ENCODE measurements at places on chromosomes 13 and 19.

GRCh38 chr13:110233181-110233950, 73.6 kb downstream of the COL4A1 start:
- DNase-seq = no peak

DNA sequence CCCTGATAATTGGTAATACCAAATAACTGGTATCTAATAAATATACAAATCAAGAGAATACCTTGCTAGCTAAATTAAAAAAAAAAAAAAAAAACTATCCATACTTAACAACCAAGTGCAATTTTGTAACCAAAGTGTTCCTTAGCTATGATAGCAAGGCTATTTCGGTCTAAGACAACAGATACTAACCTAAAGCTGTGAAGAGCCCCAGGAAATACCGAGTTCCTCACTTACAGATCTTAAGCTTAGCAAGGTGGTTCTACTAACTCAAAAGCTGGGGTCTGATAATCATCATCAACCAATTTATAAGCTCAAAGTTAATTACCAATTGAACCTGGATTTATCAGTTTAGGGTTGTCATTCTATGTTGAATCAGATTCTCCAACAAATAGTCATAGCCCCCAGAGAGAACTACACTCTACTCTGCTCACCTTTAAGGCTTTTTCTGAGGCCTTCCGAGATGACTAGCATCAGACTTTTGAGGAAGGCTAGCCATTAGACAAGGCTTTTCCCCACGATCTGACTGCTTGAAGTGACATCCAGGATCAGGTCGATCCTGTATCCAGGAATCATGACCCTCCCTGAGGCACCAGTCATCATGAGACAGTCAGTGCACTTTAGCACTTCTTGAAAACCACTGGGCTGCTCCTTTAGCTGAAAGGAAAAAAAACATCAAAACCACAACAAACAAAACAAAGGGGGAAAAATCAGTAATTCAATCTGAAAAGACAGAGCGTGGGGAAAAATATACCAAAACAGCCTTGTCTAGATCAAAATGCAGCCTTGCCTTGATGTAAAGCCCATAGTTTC, 31.9 kb downstream of the INTS6 start:
- no peak for DNase-seq

DNA sequence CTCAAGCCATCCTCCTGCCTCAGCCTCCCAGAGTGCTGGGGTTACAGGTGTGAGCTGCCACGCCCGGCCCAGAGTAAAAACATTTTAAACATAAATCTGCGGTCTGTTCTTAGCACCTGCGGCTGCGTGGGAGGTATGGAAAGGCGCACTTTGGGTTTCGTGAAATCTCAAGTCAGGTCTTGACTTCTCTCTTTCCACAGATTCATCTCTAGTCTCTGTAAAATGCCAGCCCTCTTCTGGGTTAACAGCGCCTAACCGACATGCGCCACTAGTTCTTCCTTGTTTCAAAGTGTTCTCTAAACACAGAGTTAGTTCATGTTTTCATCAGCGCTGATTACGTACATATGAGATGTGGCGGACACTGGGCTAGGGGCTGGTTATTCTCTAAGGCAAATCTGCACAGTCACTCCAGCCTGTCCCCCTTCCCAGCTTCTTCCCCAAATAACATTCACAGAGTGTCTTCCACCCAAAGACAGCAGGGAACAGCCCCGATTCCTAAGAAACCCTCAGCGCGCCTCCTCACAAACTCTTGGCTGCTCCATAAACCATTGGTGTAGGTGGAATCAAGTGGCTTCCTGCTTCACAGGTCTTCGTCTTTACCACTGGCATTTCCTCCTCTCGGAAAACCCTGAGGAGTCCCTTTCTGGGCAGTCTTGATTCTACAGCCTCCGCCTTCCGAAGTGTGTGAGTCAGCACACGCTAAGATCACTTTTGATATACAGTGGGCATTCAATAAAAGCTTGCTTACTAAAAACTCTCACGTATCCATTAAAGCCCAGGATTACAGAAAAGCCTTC, 1.4 kb downstream of the PARP4 start:
- peak; percentile 70 for DNase-seq

- DNase-seq = no peak
Measured at GRCh38 chr19:14782626-14783409, 4.5 kb upstream of the ADGRE2 start.

- peak; percentile 57 for DNase-seq
Measured at GRCh38 chr19:10431943-10432735, 11.8 kb downstream of the PDE4A start.

DNA sequence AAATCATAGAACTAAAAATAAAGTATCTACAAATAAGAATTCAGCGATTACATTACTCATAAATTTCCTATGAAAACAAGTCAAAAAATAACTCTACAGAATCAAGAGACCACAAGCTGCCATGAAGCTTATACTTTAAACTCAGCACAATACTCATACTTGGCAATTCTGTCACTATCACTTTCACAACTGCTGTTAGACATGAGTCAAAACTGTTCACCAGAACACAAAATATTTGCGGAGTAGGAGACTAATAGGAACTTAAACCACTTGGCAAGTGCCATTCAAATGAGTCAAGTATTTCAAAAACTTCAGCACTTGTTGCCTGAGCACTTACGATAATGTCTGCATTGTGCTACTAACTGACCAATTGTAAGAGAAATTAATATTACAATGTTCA, 387.8 kb upstream of the GPC6 start:
- no peak for DNase-seq

DNA sequence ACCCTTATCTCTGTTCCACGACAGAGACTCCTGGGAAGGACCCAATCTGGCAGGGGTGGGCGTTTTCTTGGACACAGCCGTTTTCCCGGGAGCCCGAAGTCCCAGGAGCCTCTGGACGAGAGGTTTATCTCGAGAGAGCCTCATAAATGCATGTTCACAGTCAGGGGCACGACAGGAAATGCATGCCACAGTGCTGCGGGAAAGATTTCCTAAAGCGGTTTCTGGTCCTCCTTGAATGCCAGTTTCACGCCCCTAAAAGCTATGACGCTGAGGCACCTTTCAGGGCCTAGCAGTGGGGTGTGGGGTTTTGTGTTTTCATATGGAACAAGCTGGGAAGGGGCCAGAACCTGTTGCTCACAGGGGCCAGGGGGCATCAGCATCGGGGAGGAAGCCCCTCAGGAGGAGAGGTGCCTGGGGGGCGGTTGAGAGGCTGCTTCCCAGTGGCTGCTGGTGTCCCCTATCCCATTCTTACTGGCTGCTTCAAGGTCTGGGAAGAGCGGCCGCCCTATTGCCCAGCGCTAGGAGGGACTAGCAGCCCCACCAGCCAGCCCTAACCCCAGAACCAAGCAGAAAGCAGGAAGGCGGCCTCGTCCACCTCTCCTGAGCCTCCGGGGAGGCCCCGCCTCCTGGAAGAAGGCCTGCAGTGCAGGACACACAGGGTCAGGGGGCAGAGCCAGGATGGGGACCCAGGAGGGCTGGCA, 157.0 kb downstream of the KDM4B start:
- no peak for DNase-seq

DNA sequence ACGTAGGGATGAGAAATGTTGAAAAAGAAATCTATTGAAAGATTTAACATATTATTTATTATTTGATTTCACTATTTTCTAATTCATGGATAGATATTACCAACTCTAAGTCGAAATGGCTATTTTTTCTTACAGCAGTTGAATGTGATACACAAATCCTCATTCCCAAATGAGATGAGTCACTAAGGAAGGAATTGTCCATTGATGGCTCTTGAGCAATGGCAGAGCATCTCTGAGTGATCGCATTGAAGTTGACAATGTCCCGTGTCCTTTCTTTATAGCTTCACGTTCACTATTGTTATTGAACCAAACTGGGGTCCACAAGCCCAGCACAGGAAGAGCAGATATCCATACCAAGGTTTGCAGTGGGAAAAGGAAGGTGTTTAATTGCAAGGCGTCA, 648.3 kb upstream of the SPRY2 start:
- DNase-seq = no peak

DNA sequence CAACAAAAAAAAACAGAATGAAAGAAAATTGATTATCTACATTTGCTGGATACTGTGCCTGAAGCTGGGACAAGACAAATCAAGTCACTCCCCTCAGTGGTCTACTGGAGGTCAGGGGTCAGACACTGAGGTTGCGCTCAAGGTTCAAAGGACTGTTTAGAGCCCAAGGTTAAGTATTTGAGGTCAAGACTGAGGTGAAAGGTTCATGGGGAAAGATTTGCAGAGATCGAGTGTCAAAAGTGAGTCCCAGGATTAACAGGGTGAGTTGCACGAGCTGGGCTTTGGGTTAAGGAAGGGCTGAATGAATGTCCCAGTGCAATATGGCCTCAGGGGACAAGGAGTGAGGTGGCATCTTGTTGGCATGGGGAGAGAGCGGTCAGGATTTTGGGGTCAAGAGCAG, 3.4 kb upstream of the TOMM40 start:
- no peak for DNase-seq

DNA sequence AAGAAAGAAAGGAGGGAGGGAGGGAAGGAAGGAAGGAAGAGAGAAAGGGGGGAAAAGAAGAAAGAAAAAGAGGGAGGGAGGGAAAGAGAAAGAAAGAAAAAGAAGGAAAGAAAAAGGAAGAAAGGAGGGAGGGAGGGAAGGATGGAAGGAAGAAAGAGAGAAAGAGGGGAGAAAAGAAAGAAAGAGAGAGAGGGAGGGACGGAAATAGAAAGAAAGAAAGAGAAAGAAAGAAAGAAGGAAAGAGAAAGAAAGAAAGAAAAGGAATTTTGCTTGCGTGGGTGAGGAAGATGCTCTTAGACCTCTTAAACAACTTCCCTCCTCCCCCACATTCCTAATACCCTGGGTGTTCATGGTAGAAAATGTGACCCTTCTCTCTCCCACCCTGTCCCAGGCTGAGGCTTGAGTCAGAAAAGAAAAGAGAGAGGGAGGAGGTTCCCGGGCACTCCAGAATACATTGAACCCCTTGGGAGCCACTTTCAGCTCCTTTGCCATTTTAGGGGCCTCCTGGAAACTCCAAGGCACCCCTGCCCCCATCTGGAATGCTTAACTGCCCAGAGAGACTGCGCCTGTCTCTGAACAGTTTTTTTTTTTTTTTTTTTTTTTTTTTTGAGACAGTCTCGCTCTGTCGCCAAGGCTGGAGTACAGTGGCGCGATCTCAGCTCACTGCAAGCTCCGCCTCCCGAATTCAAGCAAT, 9.2 kb upstream of the KANK3 start:
- no peak for DNase-seq

DNA sequence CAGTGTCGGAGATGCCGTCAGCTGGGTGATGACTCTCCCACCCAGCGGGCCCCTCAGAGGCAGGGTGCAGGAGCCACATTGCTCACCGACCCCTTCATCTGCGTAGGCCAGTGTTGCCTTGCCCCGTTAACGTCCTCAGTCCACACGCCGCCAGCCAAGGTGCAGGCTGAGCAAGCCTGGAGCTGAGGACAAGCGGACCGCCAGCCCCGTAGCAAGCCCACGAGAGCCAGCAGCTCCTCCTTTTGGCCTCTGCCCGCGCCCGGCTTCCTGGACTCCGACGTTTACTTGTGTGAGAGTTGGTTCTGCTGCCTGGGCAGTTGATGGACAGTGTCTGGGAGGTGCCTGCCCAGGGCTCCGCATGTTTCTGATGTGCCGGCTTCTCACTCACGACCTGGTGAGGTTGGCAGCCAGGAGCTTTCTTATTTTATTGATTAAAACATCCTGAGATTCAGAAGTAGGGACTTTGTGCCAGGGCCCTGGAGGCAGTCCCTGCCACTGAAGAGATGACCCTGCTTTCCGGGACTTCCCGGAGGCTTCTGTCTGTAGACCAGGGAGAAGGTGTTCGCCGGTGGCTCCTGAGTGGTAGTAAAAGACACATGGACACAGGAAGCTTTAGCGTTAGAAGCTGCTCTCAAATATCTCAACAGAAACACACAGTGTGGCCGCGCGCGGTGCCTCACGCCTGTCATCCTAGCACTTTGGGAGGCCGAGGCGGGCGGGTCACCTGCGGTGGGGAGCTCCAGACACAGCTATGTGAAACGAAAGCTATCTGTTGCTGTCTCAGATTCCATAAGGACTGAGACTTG, 5.8 kb downstream of the DAZAP1 start:
- no peak for DNase-seq

DNA sequence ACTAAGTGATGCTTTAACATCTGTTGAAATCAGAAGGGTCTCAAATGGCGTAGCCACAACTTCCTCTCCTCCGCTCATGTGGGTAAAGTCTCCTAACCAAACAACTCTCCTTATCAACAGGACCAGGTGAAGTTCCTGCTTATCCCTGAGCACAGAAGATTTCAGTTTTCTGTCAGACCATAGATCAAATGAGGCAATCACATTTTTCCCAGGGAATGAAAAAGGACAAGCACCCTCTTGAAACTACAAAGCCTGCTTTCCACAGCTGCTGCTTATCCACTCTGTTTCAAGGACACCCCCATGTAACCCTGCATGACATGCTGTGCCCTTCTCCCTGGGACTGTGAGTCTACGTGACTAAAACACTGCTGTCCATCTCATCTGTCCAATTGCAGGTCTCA, 788.3 kb upstream of the SLITRK5 start:
- DNase-seq = no peak

- no peak for DNase-seq
Measured at GRCh38 chr13:40076765-40077362, 421.4 kb downstream of the COG6 start.

DNA sequence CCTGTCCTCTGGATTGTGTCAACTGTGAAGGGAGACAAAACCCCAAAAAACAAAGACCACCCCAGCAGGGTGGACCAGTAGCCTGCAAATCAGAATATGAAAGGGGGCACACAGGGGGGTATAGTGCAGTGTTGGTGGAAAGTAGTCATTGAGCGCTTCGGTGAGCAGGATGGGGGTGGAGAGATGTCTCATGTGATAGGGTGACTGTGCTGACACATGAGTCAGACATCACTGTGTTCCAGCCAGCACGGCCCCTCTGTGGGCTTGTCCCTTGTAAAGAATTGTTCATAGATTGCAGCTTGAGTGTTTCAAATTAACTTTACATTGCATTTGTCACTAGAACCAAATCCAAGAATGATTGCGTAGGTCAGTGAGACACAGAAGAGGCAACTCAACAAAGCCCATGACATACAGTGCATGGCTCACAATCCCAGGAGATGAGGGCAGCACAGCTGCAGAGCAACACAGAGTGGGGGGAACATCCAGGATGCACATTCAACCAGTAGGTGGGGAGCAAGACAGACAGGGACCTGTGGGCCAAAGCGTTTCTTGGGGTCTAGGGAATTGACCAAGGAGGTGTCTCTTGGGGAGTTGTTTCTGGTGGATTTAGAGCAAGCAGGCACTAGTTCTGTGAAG, 7.5 kb downstream of the ZNF440 start:
- DNase-seq = no peak
